Neural progenitor cell (in vitro differentiated cells): ENCODE measurements at places on chromosomes 6 and 20.
A peak's percentile ranks its signal among the peaks of the same experiment; 100 is the strongest.

DNA sequence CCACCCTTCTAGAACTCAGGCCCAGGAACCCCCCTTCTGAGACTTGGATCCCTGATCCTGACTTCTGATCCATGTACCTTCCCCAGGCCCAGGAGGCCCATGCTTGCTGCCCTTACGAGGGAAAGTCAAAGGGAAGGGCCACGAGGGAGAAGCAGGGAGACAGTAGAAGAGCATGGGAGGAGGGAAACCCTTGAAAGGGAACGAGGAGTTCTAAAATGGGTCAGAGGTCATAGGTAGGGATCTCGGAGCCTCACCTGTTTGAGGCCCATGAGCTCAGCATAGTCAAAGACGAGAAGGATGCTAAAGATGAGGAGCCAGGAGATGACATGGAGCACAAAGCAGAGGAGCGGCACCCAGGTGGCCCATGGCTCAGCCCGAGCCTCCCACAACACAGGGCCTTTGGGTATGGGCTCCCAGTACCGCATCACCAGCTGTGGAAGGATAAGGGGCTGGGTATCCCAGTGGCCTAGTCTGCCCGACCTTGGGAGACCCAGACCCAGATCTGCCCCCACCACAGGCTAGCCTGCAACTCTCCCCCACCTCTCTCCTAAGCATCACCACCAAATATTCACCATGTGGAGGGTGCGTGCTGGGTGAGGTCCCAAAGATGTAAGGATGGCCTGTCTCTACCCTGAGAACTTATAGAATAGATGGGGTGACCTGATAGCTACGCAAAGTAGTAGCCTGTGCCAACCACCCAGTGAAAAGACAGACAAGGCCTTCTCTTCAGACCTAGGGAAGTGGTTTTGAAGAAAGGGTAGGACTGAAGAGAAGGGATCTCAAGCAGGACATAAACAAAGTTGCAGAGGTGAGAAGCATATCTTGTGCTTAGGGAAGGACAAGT lies 1.5 kb downstream of the NRM start:
- no peak for DNase-seq

DNA sequence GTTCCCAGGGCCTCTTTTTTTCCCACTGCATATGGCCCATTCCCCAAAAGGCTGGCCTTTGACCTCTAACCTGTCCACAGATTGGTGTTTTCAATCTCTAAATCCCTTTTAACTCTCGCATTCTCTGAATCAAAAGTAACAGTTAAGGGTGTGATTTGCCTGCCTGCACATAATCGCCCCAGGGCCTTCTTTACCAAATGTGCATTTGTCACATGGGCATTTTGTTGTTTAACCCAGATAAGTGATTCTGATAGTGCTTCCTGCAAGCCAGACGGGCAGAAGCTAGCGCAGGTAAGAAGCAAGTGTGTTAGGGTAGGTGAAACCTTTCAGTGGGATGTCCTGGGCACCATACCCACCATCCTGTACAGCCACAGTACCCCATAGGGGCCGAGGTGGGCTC lies 49.4 kb upstream of the PLEKHG1 start:
- no peak for DNase-seq

DNA sequence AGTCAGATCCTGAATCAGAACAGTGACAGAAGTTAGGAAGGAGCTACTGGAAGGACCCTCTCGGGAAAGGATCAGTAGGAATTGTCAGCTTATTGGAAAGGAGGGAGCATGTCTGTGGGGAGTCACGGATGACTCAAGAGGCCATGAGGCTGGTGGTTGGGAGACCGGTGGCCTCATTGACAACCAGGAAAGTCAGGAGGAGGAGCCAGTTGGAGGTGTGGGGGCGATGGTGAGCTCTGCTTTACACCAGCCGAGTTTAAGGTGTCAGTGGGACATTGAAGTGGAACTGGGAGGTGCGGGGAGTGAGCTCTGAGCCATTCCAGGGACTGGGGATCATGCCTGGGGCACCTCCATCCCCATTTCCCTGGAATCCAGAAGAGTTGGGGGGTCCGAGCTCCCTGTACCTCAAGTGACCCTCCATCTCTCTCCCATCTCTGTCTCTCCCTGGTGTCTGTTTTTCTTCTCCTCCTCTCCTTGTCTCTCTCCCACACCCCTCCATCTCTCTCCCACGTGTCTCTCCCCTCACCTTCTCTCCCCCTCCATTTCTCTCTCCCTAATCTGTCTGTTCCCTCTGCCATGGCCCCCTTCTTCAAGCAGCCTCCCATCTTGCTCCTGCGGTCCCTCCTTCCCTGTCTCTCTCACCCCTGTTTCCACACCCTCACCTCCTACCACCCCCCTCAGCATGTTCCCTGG lies 14.3 kb upstream of the ZBTB9 start:
- no peak for DNase-seq

- peak; percentile 83 for DNase-seq
Observed at GRCh38 chr6:106084106-106084988, 1.8 kb upstream of the PRDM1 start.

DNA sequence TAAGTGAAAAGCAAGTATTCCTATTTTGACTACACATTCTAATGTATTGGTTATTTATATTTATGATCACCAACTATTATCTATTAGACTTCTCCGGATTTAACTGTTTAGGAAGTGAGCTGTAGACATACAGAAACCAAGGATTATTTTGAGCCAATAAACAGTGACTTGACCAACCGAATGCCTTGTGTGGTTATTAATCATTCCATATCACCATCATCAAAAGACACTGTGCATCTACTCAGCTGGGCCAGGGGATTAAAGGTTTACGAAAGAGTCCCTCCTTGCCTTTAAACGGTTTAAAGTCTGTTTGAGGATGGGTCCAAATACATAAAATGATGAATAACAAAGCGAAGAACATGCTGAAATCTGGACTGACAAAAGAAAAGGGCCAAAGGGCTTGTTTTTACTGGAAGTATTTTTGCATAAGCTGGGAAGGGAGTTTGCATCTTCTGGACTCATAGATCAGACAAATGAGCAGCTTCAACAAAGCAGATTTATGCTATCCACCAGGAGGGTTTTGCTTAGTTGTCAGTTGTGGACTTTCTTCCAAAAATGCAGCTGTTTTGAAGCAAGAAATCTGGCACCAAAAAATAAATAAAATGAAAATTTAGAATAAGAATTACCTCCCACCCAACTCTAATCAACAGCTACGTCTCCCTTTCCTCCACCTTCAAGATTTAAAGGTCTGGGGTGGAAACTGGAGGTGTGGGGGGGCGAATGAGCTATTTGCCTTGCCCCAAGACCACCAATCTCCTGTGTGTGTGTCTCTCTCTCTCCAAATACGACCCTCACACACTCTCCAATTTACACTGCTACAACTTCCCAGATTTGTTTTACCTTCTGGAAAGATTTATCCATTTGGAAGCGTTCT lies 33.6 kb upstream of the ID4 start:
- peak; percentile 4 for DNase-seq

GRCh38 chr6:167946007-167946406 lies 51.5 kb upstream of the KIF25 start:
- no peak for DNase-seq

DNA sequence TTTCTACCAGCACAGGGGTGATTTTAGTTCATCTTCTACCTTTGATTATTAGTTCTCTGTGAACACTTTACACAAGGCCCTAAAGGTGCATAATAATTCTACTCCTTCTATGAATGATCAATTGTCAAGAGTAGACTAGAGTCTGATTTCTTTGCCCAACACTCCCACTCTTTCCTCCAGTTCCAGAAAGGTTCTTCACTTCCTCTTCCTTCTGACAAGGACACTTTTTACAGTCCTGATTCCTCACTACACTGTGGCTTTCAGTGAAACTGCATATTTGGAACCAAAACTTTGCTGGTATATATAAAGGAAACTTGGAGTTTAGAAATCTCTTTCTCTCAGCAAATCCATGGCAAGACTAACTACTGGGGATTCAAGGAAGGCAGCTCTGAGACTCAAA lies 10.6 kb upstream of the RSPO3 start:
- DNase-seq, result no peak

DNA sequence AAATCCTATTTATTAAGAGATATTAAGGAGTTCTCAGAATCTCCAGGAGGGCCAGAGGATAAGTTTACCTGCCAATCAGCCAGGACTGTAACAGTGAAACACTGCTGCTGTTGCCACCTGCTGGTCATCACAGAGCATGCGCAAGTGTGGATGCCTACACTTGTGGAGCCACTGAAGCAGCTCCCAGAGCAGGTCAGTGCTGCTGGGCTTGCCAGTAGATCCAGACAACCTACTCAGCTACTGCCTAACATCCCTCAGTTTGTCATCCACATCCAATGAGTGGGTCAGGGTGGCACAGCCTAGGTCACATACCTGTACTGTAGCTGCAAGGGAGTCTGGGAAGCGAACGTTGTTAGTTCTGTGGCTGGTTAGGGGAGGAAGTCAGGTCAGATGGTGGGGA lies 18.3 kb upstream of the NHSL1 start:
- DNase-seq, result peak; percentile 45

GRCh38 chr6:111087871-111088667 lies 766 bp downstream of the SLC16A10 start:
- peak; percentile 51 for DNase-seq

DNA sequence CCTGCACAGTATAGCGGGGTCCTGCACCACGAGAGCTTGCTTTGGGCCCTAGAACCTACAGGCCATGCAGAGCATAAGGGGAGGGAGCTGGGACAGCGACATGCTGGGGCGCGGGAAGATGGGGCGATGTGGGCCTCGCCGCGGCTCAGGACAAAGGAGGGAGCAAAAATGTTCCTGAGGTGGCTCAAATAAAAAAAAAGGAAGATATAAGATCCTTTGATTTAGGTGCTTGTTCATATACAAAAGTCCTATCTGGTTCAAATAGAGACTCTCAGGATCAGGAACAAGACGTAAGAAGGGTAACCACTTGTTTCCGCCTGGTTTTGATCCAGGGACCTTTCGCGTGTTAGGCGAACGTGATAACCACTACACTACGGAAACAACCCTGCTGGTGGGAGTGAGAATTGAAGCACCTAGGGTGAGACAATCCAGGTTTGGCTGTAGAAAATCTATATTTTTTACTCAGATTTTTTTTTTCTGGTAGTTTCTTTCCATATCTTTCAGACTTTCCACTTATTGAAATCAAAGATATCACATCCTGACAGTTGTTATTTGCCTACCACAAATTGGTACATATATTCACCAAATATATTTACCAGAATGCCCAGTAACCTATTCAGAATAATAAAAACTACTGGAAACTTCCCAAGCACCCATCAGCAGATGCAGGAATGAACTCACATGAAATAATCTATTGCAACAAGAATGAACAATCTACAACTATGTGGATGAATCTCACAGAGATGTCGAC lies 177.9 kb upstream of the ZNF184 start:
- DNase-seq, result peak; percentile 80

- no peak for DNase-seq
Observed at GRCh38 chr6:15479761-15480160, 183.1 kb downstream of the DTNBP1 start.

DNA sequence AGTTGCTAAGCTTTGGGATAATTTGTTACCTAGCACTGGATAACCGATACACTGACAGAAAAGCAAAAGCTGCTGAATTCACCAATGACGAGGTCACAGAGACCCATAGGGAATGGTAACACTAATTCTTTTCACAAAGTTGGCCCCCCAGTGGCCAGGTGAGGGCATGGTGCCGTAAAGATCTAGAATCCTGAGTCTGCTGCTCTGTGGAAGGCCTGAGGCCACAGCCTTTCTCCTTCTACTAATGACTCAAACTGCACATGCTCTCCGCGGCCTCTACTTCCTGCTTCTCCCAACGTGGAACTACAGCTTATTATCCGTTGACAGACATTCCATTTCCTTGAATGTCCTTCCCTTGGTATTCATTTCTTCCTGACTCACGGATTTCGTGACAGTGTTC lies 127.1 kb downstream of the OPRM1 start:
- DNase-seq, result no peak

DNA sequence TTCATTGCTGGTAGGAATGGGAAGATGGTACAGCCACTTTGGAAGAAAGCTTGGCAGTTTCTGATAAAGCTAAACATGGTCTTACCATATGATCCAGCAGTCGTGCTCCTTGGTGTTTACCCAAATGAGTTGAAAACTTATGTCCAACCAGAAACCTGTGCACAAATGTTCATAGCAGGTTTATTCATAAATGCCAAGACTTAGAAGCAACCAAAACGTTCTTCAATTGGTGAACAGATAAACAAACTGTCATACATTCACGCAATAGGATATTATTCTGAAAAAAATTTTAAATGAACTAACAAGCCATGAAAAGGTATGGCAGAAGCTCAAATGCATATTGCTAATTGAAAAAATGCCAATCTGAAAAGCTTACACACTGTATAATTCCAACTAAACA lies 117.1 kb downstream of the LINC00237 start:
- DNase-seq, result no peak

DNA sequence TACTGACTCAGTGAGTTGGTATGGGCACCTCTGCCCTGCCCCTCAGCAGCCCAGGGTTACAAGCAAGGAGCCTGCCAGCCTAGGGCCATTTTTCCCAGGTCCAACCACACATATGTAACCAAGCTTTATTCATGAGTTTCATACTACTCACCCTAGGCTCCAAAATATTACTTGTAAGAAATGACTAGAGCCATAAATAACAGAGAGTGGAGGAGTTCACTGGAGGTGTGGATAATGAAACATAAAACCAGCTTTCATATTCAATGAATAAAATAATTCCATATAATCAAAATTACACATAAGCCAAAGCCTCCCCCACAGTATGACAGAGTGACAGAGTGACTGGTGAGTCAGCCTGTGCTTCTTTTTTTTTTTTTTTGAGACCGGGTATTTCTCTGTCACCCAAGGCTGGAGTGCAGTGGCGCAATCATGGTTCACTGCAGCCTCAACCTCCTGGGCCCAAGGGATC lies 229.8 kb upstream of the SASH1 start:
- DNase-seq, result no peak

- no peak for DNase-seq
Observed at GRCh38 chr20:50111829-50112495, 988 bp downstream of the UBE2V1 start.

GRCh38 chr6:85911067-85911466 lies 268.4 kb upstream of the SYNCRIP start:
- DNase-seq, result no peak

- no peak for DNase-seq
Observed at GRCh38 chr6:28224131-28225055, 682 bp upstream of the ZSCAN9 start.

- DNase-seq, result no peak
Observed at GRCh38 chr20:42894483-42894882, 295.2 kb downstream of the PTPRT start.

DNA sequence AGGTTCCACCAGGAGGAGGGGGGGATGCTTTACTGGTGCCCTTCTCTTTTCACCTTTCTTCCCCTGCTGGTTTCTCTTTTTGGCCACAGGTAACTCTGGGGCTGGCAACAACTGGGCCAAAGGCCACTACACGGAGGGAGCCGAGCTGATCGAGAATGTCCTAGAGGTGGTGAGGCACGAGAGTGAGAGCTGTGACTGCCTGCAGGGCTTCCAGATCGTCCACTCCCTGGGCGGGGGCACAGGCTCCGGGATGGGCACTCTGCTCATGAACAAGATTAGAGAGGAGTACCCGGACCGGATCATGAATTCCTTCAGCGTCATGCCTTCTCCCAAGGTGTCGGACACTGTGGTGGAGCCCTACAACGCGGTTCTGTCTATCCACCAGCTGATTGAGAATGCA lies 4.4 kb downstream of the TUBB1 start:
- no peak for DNase-seq
